CD8-positive, alpha-beta T cell (primary cell): ENCODE measurements at places on chromosomes 4 and X. TPM values are rescaled to one million over a fixed set of nuclear protein-coding genes. Genes with fewer than 3 reads are reported as not detected.

DNA sequence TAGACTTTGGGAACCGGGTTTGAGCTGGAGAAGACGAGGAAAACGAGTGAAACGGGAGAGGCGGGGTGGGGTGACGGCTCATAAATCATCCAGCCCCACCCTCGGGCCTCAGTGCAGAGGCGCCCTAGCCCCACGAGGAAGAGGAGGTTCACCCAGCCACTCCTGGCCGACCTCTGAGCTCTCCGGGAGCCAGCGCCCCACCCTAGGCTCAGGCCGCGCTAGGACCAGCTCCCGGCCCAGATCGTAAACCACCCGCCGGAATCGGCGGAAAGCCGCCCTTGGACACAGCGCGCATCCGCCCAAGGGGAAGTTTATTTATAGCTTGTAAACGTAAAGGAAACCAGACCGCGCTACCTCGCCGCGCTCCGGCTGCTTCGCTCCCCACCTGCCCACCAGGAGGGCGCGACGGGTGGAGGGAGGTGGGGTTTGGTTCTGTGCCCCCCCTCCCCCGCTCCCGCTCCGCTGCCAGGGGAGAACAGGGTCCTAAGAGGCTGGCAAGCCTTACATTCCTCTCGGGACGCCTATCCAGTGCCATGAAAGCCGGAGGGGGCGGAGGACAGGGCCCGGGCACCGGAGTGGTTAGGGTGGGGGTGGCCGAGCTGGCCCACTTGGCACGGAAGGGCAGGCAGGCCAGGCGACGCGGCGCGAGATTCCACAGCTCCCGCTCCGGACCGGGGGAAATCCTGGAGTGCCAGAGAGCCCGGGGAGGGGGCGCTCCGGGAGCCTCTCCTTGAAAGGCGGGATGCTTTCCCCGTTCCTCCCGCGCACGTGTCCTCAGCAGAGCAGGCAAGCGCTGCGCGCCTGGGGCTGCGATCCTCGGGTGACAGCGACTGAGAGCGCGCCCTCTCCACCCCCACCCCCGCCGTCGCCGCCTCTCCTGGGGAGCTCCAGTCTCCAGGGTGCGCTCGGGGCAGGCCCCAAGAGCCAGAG, 84.2 kb downstream of the BCOR start:
- peak; percentile 34 for DNase-seq

Gene LRIT3
- not detected for total RNA-seq

Gene APOO
- total RNA-seq: 8.2 TPM

Gene C4orf51
- total RNA-seq: not detected

Gene PDGFRA
- not detected for total RNA-seq

Gene SUPT20HL1
- not detected for total RNA-seq

DNA sequence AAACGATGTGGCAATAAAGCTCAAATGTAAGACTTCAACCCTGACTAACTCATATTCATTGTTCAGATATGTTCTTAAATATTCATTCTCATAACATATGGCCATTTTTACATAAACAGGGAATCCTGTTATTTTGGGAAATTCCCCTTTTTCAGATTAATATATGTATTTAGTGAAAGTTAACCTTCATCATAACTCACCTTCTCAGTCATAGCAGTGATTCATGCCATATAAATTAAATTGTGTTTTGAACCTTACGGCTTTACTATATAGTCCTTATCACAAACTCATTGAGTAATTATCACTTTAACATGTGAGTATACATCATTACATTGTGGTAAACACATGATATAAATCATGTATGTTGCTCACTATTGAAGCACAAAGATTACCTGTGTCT, 392.5 kb upstream of the TRAM1L1 start:
- no peak for DNase-seq

DNA sequence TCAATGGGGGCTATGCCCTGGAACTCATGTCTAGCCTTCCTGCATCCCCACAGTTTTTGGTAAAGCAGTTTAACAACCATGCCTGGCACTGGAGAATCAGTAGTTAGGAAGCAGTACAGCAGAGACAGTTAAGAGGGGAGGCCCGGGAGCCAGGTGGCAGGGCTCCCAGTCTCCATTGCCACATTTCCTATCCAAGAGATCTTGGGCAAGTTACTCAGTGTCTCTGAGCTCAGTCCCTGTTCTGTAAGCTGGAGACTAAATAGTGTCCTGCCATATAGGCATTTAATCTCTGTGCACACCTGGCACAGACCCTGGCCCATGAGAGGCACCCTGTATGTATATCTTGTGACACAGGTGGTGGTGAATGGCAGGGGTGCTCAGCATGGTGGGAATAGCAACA, 156.1 kb upstream of the EOLA2 start:
- no peak for DNase-seq

DNA sequence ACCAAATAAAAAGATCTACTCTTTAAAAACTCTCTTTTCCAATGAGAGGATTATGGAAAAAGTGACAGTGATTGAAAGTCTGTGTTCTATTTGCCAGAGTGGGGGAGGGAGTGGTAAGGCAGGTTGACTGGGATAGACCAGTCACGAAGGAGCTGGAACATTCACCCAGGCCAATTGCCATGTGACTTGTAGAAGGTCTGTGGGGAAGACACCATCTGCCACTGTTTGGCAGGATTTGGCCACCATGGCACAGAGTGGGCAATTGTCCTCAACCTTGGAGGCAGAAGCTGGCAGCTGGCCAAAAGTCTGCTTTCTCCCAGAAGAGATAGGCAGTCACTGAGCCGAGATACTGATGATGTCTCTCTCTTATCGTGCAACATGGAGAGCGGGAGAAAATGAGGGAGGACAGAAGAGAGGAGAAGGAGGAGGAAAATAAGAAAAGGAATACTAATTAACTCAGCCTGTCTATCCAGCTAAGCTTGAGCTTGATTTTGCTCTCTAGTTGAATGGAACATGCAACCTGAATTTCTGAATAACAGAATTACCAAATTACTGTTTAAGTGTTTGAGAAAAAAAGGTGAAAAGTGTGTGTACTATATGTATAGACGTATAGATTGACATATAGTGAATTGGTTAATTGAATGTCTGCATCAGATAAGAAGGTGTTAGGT, 267.1 kb downstream of the ARHGAP24 start:
- DNase-seq: no peak

DNA sequence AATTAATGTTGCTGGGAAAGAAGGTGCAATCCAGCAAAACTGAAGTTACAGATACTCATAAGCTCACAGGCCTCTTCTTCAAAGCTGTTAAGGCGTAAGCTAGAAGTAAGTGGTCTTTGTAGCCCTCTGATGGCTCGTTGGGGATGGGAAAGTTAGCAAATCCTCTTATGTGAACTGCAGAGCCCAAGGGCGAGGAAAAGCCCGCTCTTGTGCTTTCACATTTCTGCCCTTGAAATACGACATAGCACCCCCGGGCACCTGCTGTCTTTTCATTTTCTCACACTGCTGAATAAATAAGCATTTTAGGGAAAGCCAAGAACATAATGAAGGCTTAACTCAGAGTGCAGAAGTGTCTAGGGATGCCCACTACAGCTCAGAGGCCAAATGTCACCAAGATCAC, 73.1 kb upstream of the SORBS2 start:
- DNase-seq: no peak

DNA sequence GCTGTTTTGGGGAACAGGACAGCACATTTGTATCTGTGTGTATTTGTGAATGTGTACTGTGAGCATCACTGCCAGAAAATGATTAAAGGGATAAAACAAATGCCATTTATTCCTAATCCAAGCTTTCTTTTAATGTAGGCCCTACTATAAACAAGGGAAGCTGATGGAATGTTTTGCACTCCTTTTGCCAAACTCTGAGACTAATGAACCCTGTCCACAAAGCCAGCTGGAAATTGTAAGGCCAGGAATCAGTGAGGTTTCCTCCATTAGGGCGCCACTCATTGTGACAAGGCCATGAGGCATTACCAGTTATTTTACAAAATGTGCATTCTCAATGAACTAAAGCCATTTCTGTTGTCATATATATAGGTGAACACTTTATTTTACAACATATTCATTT, 163.0 kb upstream of the NAP1L5 start:
- DNase-seq: no peak

GRCh38 chr4:167102475-167102874, 131.8 kb downstream of the SPOCK3 start:
- no peak for DNase-seq

Gene CCNB3
- 0.49 TPM for total RNA-seq

DNA sequence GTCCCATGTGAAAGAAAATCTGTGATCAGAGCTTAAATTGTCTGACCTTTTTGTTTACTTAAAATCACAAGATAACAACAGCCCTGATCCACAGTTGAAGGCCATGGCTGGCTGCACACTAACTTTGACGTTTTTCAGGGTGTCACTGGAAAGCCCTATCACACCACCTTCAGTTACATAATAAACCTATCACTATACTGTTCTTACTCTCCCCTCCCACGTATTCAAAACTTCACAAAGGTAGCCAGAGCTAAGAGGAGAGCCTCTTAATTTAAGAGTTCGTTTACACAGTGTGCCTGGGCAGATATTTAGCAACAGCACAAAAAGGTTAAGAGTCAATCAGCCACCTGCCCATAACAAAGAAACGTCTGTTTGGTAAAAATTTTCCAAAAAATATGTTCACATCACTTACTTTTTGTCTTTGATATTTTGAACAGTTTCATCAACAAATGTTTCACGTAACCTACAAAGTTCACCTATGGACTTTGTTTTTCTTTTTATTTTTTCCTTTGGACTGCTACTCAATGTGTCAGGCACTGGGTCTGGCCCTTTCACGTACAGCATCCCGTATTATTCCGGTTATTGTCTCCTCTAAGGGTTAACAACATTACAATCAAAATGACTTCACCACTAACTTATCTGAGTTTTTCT, 25.0 kb downstream of the RFC1 start:
- DNase-seq: no peak

GRCh38 chrX:153688506-153688905, 780 bp downstream of the SLC6A8 start:
- no peak for DNase-seq

- DNase-seq: no peak
Measured at GRCh38 chr4:151955721-151956380, 195.0 kb upstream of the GATB start.

DNA sequence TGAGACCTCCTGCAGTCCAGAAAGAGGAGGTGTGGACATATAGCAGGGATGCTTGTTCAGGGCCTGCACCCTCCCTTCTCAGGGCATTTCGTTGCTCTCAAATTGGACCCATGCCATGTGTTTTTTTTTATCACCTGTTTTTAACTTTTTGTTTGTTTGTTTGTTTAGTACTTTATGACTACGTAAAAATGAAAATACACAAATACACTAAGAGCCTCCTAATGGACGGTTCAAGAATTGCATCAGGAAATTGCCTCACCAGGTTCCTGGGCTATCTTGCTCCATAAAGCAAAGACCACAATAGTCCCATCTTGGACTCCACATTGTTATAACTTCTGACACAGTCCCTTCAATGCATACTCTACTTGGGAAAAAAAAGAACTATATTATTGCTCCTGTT, 1685.9 kb upstream of the TENM3 start:
- DNase-seq: no peak

- no peak for DNase-seq
Measured at GRCh38 chr4:21195682-21196081, 495.4 kb downstream of the PACRGL start.

DNA sequence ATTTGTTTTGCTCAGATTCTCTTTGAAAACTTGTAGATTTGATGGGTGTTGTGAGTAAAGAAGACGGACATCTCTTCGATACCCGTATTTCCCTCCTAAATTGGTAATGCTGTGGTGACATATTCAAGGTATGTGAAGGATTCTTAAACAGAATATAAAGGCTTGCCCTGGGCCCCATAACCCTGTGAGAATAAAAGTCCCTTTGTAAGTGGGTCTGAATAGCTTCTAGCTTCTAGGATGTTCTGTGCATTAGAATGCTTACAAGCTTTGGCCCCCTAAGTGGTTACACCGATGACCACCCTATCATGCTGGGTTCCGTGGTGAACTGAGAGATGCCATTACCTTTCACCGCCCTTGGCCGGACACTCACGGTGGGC, 574 bp upstream of the MOB1B start:
- DNase-seq: no peak

Gene DMRTC1B
- total RNA-seq: 1.00 TPM

DNA sequence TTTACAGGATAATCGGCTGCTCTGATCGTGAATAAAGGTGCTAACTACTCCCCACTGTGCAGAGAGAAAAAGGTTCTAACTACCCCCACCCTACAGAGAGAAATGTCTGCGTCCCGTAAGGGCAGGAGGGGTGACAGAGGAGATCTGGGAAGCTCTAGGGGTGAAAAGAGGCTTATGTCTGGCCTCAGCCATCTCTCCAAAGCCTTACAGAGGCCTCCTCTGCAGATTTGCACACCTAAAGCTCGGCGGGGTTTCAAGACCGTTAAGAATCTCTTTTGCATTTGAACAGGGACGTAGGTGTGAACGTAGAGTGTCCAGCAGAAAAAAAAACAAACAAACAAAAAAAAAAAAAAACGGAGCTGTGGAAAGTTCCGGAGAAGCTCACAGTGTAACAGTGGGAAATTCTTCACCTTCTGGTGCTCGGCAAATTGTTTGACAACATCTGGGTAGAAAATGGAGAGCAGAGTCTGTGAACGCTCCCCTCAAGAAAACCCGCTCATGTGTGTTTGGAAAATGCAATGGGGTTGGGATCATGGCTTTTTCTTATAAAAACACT, 161.0 kb downstream of the SHOX start:
- no peak for DNase-seq

DNA sequence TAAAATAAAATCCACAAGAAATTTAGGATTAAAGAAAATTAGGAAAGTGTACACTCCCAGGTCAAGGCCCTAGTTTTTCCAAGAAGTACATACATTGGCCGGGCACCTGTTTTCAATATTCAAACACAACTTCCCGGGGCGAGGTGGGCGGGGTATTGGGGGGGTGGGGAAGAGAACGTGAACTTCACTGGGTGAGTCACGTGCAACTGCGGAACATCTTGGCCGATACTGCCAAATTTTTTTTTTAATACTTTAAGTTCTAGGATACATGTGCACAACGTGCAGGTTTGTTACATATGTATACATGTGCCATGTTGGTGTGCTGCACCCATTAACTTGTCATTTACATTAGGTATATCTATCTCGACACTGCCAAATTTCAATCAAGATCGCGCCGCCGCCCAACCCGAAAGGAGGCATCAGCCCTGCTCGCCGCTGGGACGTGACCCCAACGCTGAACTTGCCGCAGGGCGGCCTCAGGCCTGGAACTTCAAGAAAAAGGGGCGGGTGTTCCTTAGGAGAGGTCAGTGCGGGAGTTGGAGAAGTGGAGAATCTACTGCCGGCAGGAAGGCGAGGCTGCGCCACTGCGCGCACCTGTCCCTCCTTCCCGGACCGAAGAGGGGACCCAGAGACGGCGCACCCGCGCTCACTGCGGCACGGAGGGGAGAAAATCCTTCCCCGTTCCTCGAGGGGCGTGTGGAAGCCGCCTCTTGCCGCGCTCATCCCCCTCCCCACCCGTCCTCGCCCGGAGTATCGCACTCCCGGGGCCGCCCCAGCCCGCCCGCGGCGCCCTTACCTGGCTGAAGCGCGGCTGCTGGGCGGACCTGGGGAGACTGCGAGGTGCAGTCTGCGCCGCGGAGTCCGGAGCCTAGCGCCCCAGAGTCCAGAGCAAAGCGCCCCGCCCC, at the start of gene TEC:
Gene TEC, minus strand, starts transcription at position 883 of the 905 bp plus-strand sequence. CDS start 41,224 bp downstream, outside the sequence.
- peak; percentile 15 for DNase-seq

DNA sequence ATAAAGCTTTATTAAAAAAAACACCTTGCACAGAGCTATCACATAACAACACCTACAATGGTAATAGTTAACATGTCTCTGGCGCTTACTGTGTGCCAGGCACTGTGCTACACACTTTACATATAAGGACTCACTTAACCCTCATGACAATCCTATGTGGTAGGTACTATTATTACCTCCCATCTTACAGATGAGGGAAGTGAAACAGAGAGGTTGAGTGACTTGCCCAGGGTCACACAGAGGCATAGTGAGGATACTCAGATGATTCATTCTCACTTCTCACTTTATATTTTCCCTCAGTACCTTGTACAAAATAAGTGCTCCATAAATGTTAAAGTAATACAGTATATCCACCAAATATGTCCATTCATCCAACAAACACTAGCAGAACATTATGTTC, 43.4 kb upstream of the IQSEC2 start:
- no peak for DNase-seq
